CD4-positive, alpha-beta T cell treated with Interferon alpha-2 for 1 hour (primary cell): ENCODE measurements at places on chromosomes 5 and 9.

GRCh38 chr5:159891371-159891770 is 24.9 kb upstream of the ADRA1B start:
- DNase-seq, result no peak

- no peak for DNase-seq
These were observed 21.1 kb upstream of the CDKN2AIPNL start for GRCh38 chr5:134432677-134433359.

GRCh38 chr9:91103931-91104330 is 257.8 kb downstream of the AUH start:
- no peak for DNase-seq

DNA sequence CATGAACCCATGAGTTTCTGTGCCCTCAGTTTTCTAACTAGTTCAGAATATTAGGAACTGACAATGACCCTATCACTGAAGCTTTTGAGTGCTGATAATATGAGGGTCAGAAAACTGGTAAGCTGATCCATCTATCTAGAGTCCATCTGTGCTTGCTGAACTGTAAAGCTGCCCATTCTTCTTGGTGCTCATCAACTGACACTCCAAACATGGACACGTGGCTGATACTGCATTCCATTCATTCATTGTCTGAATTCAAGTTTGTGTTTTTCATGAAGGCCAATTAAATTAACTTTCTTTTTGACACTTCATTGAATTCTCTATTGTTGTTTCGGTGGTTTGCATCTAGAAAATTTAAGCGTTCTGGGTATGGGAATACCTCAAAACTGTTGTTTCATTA is 17.6 kb downstream of the NREP start:
- no peak for DNase-seq

- DNase-seq, result no peak
These were observed 27.8 kb downstream of the NUTM2F start for GRCh38 chr9:94300470-94301301.

- no peak for DNase-seq
These were observed 175.1 kb upstream of the CDH10 start for GRCh38 chr5:24819841-24820240.

- no peak for DNase-seq
These were observed 134.7 kb upstream of the SV2C start for GRCh38 chr5:75948438-75948837.

DNA sequence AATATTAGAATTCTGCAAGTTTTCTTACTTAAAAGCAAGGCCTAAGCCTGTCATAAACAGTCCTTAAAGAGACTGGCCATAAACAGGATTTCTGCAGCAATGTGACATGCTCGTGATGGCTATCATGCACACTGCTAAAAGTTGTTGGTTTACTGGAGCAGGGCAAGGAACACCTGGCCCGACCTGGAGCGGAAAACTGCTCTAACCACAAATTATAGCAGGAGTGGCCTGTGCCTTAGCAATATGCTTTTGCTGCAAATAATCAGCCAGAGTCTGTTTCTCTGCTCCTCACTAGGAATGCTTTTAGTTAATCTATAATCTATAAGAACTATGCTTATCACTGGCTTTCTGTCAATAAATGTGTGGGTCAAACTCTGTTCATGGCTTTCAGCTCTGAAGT is 322.9 kb upstream of the RPS23 start:
- no peak for DNase-seq

DNA sequence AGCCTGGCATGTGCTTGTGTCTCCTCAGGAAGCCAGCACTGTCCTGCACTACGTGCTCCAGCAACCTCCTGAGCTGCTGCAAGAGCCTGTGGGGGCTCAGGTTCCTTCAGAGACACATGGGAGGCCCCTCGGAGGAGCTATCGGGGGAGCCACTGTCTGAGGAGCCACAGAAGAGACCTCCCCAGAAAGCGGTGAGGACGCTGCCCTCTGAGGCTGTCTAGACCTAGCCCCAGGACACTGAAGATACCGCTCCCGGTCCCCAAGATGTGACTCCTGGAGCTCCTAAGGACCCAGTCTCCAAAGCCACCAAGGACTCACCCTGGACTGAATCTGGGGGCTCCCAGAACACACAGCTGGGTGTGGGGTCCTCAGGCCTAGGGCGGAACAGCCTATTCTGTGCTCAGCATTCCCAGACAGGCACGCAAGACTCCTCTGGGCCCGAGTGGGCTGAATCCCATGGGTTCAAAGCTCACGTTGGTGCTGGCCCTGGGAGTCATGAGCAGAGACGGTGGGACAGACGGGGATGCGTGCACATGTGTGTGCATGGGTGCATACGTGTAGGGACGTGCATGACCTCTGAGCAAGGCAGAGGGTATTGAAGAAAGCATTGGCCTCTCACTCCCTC is 50.0 kb downstream of the HRH2 start:
- no peak for DNase-seq
